ENCODE measurements at places on chromosomes 2 and 18. TPM values are rescaled to one million over a fixed set of nuclear protein-coding genes. Genes with fewer than 3 reads are reported as not detected.

- DNase-seq, result no peak
These were observed 300.4 kb downstream of the ZNF407 start for GRCh38 chr18:74897971-74898657.

- DNase-seq, result peak; percentile 59
These were observed 16.7 kb downstream of the SRSF7 start for GRCh38 chr2:38734299-38735058.

DNA sequence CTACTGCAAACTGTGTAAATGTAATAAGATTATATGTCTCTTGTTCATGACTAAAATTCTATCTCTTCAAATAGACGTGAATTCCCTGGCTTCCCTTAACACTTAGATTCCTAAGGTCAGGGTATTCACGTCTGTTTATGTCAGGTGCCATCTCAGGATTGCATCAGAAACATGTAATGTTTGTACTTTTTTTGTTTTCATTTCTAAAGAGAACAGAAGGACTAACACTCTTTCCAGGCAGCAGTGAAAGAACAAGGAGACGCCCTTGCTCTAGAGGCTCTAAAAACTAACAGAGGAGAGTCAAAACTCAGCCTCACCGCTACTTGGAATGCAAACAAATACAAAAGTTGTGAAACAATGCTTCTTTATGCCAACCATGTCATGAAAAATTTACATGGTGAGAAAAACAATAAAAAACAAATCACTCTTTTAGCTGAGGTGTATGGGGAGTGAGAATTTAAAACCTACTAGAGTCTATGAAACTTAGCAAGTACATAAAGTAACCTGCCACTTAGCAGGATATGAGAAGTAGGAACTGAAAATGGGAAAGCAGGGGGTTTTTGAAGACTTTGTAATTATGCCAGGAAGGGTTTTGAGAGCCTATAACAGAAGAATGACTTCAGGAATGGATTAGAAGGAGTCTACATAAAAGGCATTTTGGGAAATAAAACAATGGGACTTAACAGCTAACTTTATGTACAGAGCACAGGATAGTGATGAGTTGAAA lies 522.7 kb downstream of the THSD7B start:
- no peak for DNase-seq

DNA sequence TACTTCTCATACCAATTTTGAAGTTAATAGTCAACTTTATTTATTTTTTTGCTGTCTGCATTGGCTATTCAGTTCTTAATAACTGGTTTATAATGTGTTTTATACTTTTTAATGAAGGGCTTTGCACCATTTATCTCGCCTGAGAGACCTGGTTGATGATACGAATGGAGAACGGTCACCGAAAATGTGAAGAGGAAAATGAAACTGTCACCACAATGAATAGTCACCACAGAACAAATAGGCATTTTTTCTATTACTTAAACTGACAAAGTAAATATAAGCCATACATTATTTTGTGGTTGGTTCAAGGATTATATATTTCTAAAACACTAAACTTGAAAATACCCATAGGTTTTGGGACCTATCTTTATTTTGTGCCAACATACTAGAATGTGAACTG lies 20.4 kb downstream of the C18orf54 start:
- no peak for DNase-seq

DNA sequence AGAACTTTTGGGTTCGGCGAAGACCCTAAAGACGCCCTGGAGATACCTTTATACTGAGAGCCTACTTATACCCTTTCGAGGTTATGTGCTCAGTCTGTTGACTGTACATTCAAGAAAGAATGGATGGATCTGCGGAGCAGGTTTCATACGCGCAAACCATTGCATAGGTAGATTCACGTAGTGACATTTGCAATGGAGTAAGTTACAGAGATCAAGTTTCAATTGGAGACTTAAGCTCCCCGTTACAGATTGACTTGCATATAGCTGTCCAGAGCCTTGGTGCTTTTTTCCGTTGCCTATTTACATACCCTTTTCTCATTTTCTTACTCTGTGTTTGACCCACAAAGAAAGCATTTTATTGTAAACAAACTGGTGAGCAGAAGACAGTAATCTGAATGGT lies 923 bp downstream of the PSMD1 start:
- no peak for DNase-seq

DNA sequence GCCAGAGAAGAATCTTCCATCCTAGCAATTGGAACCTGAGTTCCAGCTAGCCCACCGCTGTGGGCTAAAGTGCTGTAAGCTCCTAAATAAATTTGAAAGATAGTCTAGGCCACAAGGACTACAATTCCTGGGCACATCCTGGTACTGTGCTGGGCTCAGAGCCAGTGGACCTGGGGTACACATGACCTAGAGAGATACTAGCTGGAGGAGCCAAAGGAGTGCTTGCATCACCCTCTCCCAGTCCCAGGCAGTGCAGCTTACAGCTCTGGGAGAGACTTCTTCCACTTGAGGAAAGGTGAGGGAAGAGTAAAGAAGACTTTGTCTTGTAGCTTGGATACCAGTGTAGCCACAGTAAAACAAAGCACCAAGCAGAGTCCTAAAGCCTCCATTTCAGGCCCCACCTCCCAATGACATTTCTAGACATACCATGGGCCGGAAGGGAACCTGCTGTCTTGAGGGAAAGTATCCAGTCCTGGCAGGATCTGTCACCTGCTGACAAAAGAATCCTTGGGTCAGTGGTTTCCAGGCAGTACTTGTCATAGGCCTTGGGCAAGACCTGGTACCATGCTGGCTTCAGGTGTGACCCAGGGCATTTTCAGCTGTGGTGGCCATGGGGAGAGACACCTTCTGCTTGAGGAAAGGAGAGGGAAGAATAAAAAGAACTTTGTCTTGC lies 89.5 kb downstream of the TMEM185B start:
- DNase-seq, result no peak

DNA sequence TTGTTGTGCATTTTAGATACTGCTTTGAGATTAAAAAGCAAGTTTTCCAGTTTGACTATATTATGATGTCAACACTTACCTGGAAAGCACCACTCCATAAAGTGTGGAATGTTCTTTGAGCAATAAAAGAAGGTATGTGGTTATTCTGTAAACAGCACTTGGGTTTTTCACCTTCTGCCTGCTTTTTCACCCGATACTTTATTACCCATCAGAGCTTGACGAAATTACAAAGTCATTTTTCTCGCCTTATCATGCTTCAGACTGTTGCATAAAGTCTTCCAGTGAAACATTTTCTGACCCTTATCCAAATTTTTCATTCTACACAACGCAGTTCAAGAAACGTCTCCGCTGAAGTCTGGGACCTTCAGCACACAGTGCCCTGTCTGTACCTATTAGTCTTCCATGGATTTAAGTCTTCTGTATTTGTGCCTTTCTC lies 25.2 kb downstream of the CAB39 start:
- no peak for DNase-seq

- no peak for DNase-seq
These were observed 29.2 kb upstream of the ZDBF2 start for GRCh38 chr2:206245265-206245672.

DNA sequence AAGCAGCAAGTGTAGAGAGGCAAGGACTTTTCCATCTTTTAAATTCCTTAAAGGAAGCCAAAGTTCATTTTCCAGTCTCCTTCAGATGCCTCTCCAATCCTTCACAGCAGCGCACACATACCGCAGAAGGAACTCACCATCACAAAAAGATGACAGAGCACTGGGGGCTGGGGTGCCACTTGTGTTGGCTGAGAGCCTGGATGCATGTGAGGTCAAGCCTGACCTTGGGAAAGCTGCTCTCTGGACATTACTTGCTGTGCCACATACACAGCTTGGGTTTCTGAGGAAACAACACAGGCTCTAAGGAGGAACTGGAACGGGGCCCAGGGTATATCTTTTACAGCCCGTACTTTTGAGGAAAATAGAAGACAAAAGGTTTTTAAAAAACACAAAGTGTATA lies 364.3 kb upstream of the MEX3C start:
- DNase-seq, result peak; percentile 60

DNA sequence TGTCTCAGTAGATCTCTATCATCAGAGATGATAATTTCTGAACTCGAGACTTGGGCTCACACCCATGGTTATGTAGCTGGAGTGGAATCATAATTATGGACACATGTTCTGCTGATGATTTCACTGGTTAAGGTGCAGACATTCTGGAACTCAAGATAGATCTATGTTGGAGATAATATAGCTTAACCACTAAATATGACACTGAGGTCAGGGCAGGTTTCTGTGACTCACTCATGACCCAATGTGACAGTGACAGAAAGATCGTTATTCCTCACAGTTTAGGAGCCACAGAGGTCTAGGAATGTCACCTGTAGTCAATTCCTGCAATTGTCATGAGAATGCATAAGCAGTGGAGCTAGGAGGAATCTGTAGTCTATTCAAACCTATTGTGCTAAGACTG lies 828.6 kb downstream of the TRIB2 start:
- no peak for DNase-seq

GRCh38 chr2:138727956-138728355 lies 52.2 kb downstream of the NXPH2 start:
- DNase-seq, result no peak

- no peak for DNase-seq
These were observed 91.4 kb upstream of the LGALSL start for GRCh38 chr2:64362562-64363026.

GRCh38 chr2:49426996-49427395 lies 272.7 kb upstream of the FSHR start:
- no peak for DNase-seq

- DNase-seq, result no peak
These were observed 60.3 kb downstream of the RTP5 start for GRCh38 chr2:241929551-241930490.

DNA sequence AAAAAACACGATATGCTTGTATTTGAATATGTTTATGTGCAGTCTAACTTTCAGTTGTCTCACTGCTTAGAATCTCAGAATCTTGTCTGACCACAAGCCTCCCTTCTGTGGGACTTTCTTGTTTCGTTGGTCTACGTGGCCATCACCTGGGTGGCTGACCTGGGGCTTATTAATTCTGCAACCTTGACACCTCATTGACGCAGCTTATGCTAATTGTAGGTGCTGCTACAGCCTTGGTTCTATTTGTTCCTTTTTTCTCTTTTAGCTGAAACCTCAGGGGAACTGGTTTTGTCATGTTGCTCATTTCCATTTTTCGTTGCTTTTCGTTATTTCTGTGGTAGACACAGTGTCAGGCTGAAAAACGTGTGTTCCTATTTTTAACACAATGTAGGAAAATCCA lies 273.7 kb downstream of the SLC4A3 start:
- DNase-seq, result no peak

- DNase-seq, result no peak
These were observed 216.0 kb downstream of the UBE2E3 start for GRCh38 chr2:181196401-181196800.

DNA sequence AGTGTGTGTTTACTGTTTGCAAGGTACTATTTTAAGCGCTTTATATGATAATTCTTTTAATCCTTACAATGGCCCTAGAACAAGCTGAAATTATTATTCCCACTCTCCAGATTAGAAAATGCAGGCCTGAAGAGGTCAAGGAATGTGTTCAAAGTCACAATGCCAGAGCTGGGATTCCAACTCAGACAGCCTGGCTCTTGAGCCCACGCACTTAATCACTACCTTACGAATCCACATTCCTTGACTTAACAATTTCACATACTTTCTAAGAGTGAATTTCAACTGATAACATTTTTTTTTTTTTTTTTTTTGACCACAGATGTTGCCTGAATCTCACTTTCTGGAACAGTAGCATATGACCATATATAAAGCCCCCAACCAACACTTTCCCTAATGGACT lies 400.3 kb downstream of the NCKAP5 start:
- DNase-seq, result no peak

GRCh38 chr18:78622907-78623541 lies 356.6 kb upstream of the SALL3 start:
- DNase-seq, result no peak

- DNase-seq, result no peak
These were observed 7.2 kb downstream of the CDC42EP3 start for GRCh38 chr2:37664231-37664643.

GRCh38 chr2:206981086-206981674 lies 41.9 kb downstream of the CPO start:
- DNase-seq, result no peak

- DNase-seq, result no peak
These were observed 219.6 kb downstream of the PDE1A start for GRCh38 chr2:182207049-182207746.

GRCh38 chr18:23662309-23663263 lies at the start of gene ANKRD29:
Gene ANKRD29, minus strand, starts transcription at chr18:23662911. Its CDS starts 181 bp downstream, at chr18:23662730.
- peak; percentile 89 for DNase-seq

- no peak for DNase-seq
These were observed 32.8 kb upstream of the SIGLEC15 start for GRCh38 chr18:45792506-45793263.

DNA sequence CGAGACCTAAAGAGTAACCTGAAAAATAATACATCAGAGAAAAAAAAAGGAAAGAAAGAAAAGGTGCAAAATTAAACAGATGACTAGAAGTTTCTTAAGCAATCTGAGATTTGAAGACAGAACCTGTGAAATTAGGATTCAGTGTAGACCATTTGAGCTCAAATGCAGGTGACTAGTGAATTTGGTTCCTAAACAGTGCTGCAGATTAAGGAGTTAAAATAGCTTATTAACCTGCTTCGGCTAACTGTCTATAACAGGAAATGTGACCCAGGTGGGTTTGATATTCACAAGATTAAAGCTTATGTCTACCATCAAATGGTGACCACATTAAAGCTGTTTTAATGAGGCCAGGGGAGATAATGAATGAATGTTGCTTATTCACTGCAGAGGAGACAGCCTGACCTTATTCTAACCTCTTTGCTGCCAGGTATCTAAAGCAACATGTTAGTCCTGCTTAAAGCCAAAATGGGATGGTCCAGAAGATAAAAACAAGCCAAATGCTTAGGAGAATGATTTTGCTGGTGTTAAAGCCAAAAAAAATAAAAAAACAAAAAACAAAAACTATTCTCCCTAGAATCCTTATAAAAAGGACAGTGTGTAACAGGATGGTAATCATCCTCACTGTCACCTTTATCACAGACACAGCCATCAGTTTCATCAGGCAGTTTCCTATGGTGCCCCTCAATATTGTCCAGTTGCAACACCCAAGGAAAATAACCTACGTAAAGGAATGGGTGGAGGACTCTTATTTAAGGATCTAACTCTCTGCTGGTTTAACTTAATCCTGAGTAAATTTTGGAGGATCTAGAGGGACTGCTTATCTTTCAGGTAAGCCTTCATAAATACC lies 769.0 kb upstream of the ZEB2 start:
- DNase-seq, result no peak

Gene KIF5C
- 1.3 TPM for total RNA-seq

Gene SH3BP4
- 19.9 TPM for total RNA-seq

Gene RPS27A
- 538 TPM for total RNA-seq

Gene LRATD1
- 9.6 TPM for total RNA-seq

Gene CPLX4
- not detected for total RNA-seq

Gene DSG4
- not detected for total RNA-seq

Gene ALLC
- total RNA-seq, result 0.23 TPM

Gene RNU2-63P
- total RNA-seq, result not detected

Gene SERPINB10
- not detected for total RNA-seq

Gene TNS1
- 559 TPM for total RNA-seq

Gene CMPK2
- 5.3 TPM for total RNA-seq

Gene TMEM169
- total RNA-seq, result 0.42 TPM

Gene UGT1A4
- not detected for total RNA-seq

Gene MALL
- total RNA-seq, result 26.1 TPM

Data from right cardiac atrium (tissue), 5 donors.